Hippocampal formation (tissue), 2 donors: ENCODE measurements at places on chromosomes 4 and X.
A peak's percentile ranks its signal among the peaks of the same experiment; 100 is the strongest.

GRCh38 chr4:42566835-42567234, 90.1 kb downstream of the ATP8A1 start:
- DNase-seq = no peak

GRCh38 chrX:110310896-110311295, 7.0 kb downstream of the AMMECR1 start:
- no peak for DNase-seq

GRCh38 chrX:135086197-135086854, 34.0 kb downstream of the ETDB start:
- DNase-seq = peak; percentile 11

DNA sequence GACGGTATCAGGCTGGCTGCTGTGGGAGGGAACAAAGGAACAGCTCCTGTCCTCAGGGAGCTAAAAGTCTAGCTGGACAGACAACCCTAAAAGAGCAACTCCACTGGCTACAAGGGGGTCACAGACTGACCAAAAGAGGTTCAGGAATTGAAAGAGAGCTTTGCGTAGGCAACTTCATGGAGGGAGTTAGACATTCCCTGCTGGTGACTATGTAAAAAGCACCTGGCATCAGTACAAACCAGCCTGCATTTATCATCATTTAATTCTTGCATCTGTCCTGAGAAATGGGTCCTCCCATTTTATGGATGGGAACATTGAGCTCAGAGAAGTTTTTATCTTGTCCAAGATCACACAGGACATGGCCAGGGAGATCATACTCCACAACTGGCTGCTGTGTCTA, 1.4 kb upstream of the LGI2 start:
- DNase-seq = no peak

- DNase-seq = no peak
These were observed 23.4 kb downstream of the CCNI start for GRCh38 chr4:77052352-77052751.

DNA sequence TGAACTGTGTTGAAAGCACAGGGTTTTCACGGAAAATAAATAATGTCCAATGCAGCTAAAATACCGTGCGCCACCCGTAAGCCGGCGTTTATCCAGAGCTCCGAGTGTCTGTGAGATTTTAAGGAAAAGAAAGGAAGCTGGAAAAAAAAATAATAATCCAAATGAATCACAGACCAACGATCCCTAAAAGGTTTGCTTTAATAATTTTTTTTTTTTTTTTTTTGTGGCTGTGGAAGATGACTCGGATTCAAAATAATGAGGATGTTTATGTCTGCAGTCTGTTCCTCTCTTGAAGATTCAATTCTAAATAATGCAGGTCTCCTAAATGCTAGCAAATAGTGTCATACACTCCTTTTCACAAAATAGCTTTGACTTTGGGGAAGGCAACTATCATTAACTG, 84.6 kb upstream of the PPP2R3B start:
- no peak for DNase-seq

- no peak for DNase-seq
These were observed 33.4 kb downstream of the SEPTIN6 start for GRCh38 chrX:119659522-119659921.

DNA sequence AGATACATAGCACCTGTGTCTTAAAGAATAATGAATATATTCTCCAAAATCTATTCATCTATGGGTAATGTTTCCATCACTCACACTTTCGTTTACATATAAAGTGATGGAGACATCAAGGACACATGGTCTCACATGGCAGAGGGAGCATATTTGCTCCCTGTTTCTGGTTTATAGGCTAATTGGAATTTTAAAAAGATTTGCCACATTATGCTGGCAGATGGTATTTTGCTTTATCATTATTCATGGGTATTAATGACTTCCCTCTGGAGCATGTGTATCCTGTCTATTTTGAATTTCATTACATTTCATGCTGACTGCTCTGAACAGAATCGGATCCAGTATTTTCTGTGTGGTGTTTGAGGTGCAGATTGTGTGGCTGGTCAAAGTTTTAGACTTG, 79.0 kb downstream of the PDGFRA start:
- no peak for DNase-seq

DNA sequence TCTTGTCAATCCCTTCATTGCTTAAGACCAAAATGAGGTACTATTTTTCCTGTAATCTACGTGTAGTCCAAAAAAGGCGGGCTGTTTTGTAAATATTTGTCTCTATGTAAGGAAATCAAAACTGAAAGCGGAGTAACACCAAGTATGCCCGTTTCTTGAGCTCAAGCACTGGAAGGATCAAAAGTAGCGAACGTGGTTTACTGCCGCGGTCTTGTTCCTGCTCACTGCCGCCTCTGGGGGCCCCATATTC, 71.5 kb downstream of the AFF1 start:
- no peak for DNase-seq

- DNase-seq = no peak
These were observed 25.5 kb upstream of the TEC start for GRCh38 chr4:48295116-48295515.

- DNase-seq = no peak
These were observed 309.8 kb upstream of the HAND2 start for GRCh38 chr4:173839865-173840264.

GRCh38 chr4:113943863-113944262, 35.6 kb downstream of the ARSJ start:
- no peak for DNase-seq

GRCh38 chr4:2733001-2733843, 22.9 kb downstream of the TNIP2 start:
- no peak for DNase-seq

- no peak for DNase-seq
These were observed 61.5 kb downstream of the AMOT start for GRCh38 chrX:112779139-112779538.

DNA sequence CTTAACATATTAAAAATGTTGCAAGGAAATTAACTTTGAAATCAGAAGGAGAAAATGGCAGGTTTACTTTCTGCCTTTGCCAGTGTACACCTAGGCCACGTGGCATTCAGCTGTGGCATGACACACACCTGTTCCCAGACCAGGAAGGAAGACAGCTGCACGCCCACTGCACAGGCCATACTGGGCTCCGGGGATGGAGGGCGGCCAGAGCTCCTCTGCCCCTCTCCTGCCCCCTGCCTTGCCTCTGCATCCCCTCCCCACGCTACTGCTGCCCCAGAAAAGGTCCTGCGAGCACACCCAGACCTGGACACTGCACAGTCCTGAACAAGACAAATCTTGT, 68.4 kb downstream of the GATB start:
- no peak for DNase-seq

DNA sequence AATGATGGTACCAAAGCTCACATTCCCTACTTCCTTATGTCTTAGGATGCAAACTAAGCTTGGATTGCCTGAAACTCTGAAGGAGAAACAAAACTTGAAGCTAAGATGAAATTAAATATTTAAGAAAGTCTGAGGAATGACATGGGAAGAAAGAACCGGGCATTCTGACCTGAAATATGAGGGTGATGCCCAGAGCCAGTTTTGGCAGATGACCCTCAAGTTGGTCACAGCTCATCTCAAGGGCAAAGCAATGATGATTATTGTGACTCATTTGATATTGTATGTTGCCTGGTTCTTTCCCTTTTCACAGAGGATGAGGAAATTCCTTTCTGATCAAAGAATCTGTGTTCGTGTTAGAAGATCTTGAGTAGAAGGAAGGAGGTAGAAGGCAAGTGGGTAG, 96.0 kb upstream of the NHS start:
- no peak for DNase-seq

DNA sequence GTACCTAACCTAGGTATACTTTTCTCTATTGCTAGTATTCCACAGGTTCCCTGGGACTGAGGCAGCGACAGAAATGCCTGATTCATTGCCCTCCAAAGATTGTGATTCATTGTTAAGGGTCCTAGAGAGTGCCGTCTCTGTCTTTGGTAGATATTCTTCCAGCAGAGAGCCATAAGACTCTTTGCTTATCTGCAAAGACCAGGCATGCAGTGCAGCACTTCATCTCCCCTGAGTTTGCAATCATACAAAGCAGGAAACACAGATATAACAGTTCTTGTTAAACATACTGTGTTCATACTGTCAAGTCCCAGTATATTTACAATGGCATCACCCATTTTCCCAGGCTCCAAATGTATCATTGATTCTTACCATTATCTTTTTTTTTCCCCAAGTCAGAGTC, 47.7 kb downstream of the KLF8 start:
- no peak for DNase-seq

- DNase-seq = no peak
These were observed 3.0 kb downstream of the SULT1B1 start for GRCh38 chr4:69757464-69757863.

DNA sequence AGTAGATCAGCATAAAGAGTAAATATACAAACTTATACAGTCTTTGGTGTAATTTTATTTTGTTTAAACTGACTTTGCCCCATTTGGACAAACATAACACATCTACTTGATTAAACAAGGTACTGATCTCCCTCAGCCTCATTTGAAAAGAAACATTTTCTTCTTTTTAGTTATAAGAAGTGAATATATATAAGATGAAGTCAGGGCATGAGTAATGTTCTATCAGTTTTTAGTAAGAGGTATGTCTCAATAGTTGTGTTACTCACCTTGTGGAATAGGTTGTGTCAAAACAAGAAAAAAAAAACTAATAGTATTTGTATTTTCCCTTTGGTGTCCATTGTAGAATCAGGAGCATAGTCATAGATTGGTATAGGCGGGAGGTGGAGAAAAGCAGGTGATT, 327.4 kb downstream of the RPA4 start:
- DNase-seq = no peak

DNA sequence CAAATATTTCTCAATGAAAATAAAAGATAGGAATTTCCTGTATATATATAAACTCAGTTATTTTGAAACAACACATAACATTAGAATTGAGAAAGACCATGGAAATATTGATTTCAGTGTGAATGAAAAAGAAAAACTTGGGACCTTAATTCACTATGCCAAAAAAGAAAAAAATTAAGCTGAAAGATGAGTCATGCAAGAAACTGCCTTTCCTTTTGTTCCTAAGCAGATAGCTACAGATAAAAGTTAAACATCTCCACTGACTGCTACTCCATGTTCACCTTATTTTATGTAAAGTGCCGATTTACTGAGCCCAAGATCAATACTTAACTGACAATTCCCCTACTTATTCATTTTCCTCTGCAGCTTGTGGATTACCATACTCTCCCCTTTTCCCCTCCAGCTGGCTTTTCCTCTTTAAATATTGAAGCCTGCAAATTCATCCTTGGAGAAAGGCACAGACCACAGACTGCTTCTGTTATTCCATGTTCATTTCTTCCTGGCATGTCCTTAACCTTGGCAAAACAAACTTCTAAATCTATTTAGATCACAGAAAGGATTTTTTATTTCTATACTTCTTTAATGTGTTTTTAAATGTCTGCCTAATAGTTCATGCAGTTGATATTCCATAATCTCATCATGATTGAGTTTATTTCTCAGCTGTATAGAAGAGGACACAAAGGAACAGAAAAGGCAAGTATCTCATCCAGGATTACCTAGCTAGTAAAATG, 40.5 kb upstream of the YTHDC1 start:
- DNase-seq = no peak

DNA sequence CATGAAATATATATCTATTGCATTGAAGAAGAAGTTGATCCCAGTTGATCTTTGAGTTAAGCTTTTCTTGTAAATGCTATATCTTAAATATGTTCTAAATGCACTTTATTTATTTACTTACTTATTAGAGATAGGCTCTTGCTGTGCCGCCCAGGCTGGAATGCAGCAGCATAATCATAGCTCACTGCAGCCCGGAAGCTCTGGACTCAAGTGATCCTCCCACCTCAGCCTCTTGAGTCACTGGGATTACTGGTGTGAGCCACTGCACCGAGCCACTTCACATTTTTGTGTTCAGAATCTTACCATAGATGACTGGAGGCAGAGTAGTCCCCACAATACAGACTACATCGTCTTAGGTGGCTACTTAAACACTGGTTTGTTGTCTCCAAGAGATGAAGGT, 324.3 kb upstream of the SLIT2 start:
- DNase-seq = no peak

GRCh38 chr4:173934201-173934600, 349.3 kb downstream of the FBXO8 start:
- DNase-seq = no peak

DNA sequence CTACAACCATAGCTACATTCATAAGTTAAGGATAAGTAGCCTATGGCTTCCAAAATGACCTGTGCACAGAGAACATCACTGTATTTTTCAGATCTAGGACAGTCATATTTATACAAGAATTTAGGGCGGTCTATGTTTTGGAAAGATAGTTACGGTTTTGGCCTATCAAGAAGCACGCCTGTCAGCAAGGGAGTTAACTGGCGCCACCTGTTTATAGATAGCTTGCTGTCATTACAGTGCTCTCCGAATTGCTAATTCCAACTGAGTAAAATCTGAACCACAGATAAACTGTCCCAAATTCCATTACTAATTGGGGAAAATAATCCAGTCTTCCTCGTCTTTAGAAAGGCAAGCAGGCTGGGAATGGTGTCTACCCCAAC, 646 bp downstream of the ABCB7 start:
- DNase-seq = no peak

DNA sequence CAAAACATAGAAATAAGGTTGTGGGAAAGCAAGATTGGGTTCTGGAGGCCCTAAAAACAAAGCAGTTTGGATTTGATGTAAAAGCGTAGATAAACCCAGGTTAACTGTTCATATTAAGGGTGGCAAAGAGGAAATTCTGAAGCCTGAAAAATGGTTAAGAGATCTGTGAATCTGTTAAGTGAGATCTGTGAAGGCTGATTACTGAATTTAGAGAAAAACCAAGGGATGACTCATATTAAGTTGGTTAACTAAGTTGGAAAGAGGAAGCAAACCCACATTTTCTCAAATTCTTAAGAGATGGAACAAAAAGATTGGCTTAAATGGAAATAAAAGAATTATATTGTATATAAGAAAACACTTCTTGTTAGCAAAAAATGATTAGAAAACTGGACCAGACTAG, 22.8 kb downstream of the GPAT3 start:
- no peak for DNase-seq

GRCh38 chr4:164192844-164193243, 561.1 kb upstream of the SMIM31 start:
- DNase-seq = no peak

DNA sequence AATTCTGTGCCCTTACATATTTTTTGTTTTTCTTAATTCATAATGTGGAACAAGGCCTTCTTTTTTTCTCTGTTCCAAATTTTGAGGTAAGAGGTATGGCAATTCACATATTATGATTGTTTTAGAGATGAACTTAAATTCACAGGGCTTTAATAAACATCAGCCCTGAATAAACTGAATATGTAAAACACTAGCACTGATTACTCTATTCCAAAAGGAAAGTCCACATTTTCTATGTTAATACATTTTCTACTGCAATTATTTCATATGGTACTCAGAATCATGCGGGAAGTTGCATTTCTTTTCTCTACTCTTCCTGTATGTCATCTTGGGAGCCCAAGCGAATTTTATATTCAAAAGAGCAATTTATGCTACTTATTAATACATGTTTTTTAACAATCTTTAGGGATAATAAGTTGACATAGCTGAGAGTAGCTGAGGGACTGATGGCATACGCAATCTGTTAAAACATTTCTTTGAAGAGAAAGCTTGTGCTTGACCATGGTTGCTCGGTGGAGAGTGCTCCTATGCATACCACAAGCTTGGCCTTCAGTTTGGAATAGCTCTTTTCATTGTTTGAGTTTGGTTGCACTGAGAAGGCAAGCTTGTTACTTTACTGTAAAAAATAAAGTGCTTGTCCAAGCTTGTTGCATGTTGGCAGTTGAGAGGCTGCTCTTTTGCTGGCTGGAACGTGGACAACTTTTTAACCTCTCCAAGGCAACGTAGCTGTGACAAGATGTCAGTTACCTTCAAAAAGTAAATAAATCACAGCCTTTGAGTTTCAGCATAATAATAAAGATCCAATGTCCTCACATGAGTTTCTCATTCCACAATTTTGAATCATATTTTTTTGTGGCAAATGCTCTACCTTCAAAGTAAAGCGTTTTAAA, 196.3 kb upstream of the SPRY1 start:
- DNase-seq = no peak
